ENCODE measurements at places on chromosomes 1 and 21.

DNA sequence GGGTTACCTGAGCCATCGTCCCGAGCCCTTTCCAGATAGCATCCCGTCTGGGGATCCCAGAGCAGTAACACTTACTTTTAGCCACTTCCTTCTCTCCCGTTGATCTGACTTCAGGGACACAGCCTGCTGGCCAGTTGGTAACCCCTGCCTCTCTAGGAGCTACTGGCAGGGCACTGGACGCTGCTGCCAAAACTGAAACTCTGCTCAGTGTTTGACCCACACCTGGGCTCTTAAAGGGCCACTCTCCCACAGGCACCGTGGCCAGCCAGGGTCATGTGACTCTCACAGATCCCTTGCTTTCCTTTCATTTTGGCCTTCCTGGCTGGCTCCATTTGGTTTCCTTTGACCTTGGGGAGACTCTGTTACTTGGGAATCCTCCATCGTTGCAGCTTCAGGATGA is at the start of gene PIGR:
Gene PIGR (minus strand): TSS at position 206 of the 400 bp plus-strand sequence. CDS start 5,935 bp downstream, outside the sequence.
- no peak for DNase-seq

DNA sequence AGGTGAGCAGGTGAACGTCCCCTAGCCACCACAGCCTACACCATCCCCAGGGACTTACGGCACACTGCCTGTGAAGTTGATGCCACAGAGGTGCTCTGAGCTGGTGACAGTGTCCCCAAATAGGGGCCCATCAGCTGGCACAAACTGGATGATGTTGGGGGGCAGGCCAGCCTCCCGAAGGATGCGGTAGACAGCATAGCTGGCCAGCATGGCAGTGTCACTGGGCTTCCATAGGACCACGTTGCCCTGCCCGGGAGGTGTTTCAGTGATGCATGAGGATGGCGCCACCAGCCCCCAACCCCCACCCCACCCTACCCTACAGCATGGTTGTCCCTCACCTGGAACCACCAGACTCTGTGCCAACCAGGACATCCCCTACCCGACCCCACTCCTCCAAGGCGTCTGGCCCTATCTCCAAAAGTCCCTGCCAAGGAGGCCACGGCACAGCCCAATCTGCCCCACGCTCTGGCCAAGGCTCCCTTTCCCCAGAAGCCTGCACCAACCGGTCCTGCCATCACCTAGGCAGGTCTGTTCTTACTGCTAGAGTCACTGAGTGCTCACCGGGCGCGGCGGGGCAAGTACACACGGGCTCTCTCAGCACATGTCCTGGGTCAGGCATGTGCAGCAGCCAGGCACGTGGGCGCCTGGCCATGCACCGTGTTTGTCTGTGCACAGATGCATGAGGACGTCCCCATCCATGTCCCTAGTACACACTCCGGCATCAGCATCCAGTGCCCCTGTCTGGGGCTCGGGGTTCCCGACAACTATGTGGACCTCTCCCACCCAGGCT is 20.5 kb downstream of the ALDH4A1 start:
- DNase-seq: no peak

DNA sequence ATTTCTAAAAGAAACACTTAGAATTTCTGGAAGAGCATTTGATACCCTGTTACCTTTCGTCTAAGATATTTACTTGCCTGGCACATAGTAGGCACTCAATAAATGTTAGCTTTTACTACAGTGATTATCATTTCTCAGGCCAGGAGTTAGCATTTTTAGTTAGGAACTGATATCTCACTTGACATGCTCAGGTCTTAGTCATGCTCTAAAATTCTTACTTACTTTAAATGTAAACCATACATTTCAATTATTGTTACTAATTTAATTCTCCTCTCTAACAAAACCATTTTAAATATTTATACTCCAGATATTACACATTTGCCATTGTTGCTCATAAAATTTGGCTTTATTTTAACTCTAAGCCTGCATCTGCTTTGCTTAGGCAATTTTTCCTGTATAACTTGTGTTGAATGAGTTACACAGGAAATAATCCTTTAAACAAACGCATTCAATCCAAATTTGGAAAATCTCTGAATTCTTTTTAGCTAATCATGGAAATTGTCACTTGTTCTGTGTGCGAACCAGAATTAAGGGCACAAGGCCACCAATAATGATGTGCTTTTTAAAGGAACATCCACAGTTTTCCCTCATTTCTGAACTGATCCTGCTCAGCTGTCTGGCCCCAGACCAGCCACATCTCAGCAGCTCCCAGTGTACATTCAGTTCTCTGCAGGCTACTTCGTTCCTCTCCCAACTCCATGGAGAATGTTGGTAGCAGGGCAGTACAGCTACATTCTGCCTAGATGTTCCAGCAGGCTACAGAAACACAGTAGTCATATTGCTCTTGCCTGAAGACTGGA is 15.6 kb downstream of the NIBAN1 start:
- DNase-seq: no peak

- DNase-seq: no peak
These were observed 22.1 kb downstream of the PTPRF start for GRCh38 chr1:43552813-43553212.

- no peak for DNase-seq
These were observed 201.2 kb upstream of the TNR start for GRCh38 chr1:175944591-175944990.

DNA sequence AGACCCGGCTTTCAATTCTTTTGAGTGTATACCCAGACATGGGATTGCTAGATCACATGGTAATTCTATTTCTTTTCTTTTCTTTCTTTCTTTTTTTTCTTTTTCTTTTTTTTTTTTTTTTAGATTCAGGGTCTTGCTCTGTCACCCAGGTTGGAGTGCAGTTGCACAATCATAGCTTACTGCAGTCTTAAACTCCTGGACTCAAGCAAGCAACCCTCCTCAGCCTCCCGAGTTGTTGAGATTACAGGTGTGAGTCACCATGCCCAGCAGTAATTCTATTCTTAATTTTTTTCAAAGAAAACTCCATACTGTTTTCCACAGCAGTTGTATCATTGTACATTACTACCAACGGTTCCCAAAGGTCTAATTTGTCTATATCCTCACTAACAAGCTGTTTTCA is 13.5 kb upstream of the RNF186 start:
- DNase-seq: no peak

- no peak for DNase-seq
These were observed 65.5 kb downstream of the ERI3 start for GRCh38 chr1:44289530-44289929.

DNA sequence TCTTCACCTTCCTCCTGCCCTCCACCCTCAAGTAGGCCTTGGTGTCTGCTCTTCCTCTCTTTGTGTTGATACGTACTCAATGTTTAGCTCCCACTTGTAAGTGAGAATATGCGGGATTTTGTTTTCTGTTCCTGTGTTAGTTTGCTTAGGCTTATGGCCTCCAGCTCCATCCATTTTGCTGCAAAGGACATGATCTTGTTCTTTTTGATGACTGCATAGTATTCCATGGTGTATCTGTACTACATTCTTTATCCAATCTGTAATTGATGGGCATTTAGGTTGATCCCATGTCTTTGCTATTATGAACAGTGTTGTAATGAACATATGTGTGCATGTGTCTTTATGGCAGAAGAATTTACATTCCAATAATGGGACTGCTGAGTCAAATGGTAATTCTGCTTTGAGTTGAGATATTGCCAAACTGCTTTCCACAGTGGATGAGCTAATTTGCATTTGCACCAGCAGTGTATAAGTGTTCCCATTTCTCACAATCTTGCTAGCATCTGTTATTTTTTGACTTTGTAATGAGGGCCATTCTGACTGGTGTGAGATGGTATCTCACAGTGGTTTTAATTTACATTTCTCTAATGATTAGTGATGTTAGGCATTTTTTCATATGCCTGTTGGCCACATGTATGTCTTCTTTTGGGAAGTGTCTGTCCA is 272.7 kb downstream of the SDCCAG8 start:
- no peak for DNase-seq

DNA sequence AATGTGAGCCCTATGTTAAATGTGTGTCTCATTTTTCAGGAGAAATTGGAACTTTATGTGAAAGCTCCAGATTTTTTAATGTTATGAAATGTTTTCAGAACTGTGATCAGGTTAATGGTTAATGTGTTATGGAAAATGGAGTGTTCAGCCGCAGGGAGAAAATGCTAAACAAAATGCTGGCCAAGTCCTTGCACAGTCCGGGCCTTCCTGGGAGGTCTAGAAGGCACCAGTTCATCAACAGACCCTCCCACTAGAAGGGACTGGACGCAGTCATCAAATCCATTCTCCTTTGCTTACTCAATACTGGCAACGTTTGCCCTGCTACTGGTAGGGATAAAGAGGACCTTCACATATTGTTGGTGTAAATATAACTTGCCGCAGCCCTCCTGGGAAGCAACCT is 43.4 kb downstream of the VWA5B1 start:
- no peak for DNase-seq

DNA sequence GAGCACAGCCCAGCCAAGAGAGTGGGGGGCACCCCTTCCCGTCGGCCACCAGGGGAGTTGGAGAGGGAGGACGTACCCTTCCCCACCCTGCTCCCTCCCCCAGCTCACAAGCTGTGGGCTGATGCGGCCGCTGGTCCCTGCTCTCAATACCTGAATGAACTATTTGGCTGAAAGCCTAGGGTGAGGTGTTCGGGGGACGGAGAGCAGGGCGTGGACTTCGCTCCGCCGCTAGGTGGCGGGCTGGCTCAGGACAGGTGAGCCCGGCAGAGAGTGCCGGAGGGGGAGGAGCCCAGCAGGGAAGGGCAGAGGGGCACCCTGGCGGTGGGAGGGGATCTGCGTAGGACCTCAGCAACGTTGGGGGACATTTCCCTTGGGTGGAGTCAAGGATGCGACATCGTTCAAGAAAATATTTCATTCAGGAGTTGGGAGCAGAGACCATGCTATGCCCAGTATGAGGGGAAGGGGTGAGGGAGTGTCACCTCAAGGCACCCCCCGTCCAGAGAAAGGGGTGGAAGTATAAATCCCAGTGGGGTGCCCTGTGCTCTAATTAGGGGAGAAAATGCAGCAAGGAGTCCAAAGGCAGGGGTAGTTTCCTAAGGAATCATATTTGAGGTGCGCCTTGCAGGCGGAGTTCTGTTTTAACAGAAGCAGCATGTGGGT is 12.0 kb upstream of the RHBG start:
- no peak for DNase-seq

- DNase-seq: no peak
These were observed 271.5 kb upstream of the BEND5 start for GRCh38 chr1:49048188-49048587.

GRCh38 chr1:207172885-207173284 is 68.9 kb downstream of the C4BPA start:
- peak; percentile 80 for DNase-seq

DNA sequence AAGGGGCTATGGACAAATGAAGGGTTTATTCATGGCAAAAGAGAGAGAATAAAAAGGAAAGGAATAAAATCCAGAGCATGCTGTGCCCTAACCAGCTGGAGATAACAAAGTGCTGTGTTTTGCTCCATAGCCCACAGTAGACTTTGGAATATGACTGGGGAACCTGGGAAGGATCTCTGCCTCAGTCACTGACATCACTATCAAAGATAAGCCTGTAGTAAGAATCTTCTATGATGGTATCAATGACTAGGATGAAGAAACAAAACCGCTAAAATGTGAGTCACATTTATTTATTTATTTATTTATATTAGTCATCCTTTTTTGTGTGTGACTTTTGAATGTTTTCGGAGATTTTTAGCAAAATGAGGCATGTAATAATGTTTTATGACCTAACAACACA is 56.3 kb downstream of the NVL start:
- DNase-seq: no peak

- peak; percentile 35 for DNase-seq
These were observed 200.6 kb upstream of the HMCN1 start for GRCh38 chr1:185533596-185533995.

- no peak for DNase-seq
These were observed 6.7 kb downstream of the OR2T11 start for GRCh38 chr1:248627971-248628844.

GRCh38 chr21:26795866-26796329 is 49.3 kb downstream of the ADAMTS1 start:
- DNase-seq: no peak

- DNase-seq: no peak
These were observed 5.4 kb downstream of the MARCKSL1 start for GRCh38 chr1:32330558-32331151.

GRCh38 chr1:234226113-234226818 is 147.0 kb upstream of the COA6 start:
- DNase-seq: no peak

GRCh38 chr1:150843474-150843873 is 32.9 kb downstream of the ARNT start:
- DNase-seq: peak; percentile 31

- no peak for DNase-seq
These were observed 11.0 kb downstream of the PLEKHA6 start for GRCh38 chr1:204348722-204349121.

DNA sequence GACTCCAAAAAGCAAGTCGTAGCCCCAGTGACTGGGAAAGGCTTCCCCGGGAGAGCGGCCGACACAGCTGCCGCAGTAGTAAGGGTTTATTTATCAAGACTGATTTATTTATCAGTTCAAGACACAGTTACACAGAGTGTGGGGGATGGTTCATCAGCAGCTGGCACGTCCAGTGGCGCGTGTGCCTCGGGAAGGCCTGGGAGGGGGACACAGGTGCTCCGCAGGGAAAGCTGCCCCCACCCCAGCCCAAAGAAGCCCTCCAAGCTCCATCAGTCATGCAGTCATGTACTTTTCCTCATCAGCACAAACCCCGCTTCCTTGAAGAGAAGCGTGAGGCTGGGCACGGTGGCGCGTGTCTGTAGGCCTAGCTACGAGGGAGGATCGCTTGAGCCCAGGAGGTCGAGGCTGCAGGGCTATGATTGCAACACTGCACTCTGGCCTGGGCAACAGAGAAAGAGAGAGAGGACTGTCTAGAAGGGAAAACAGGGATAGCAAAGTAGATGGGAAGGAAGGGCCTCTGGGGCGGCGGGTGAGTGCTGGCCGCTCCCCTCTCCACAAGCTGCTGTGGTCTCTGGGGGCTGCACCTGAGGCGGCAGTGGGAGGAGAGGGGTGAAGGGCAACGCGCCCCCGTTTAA is 53.2 kb downstream of the PRKCZ start:
- no peak for DNase-seq

- DNase-seq: no peak
These were observed 47.6 kb downstream of the B3GALT5 start for GRCh38 chr21:39660191-39660980.

DNA sequence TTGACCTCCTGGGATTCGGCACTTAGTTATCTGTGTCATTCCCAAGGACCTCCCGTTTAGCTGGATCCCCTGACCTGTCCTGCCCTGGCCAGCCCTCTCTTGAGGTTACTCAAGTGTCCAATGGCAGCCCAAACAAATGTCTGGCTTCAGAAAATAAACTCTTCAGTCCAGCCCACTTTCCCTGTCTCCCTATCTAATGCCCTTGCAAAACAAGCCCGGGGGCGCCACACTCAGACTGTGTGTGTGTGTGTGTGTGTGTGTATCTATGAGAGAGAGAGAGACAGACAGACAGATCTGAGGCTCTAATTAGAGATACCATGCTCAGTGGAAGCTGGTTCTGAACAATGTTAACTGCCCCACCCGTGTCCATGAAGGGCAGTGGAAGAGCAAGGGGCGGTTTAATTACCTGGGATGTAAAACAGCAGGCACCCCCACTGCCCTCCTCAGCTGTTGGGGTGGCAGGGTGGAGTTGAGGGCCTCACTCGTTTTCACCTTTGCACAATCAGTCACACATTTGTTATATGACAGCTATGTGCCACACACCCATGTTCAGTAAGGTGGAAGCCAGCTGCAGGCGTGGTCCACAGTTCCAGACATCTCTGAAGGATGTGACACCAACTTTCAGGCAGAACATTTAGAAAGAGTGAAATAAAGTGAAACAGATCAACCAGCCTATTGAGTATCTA is 57.4 kb downstream of the B3GALT5 start:
- DNase-seq: no peak
